Stimulated activated CD8-positive, alpha-beta memory T cell treated with anti-CD3 and anti-CD28 coated beads, Interleukin-4, amount 100 ng/mL, for 4 hours (primary cell): ENCODE measurements at places on chromosomes 3 and 15.

GRCh38 chr15:78951841-78952238 is 7.0 kb upstream of the CTSH start:
- no peak for DNase-seq

DNA sequence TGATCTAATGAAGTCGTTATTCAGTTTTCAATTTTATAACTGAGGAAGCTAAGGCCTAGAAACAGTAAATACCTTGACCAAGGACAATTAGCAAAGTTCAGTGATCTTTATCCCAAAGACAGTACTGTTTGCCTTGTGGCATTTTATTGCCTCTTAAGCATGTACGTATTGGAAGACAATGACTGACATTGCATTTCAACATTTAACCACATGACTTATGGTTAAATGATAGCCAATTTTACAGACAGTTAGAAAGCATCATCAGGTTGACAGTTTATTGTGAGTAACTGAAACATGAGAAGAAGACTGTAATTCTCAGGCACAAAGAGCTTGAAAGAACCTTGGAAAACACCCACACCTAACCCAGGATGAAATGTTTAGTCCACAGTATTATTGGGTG is 390.8 kb upstream of the ZNF385D start:
- DNase-seq: no peak

DNA sequence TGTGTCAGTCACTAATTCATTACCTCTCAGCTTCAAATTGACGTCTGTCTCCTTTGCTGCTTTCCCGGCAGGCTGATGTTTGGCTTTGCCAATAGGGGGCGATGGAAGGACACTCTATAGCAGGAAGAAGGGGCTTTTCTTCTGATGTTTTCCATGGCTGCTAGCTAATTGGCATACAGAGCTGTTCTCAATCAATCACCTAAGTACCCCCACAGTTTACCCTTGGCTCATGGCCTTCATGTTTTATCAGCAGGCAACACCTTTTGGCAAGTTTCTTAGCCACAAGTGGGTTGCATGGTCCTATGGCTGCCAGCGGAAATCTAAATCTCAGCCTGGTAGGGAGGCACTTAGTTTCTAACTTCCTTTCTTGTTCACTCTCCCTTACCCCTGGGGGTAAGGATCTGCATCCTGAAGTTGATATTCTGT is 45.0 kb downstream of the ESYT3 start:
- DNase-seq: no peak

- DNase-seq: no peak
Observed at GRCh38 chr3:33937628-33938027, 139.2 kb downstream of the PDCD6IP start.

DNA sequence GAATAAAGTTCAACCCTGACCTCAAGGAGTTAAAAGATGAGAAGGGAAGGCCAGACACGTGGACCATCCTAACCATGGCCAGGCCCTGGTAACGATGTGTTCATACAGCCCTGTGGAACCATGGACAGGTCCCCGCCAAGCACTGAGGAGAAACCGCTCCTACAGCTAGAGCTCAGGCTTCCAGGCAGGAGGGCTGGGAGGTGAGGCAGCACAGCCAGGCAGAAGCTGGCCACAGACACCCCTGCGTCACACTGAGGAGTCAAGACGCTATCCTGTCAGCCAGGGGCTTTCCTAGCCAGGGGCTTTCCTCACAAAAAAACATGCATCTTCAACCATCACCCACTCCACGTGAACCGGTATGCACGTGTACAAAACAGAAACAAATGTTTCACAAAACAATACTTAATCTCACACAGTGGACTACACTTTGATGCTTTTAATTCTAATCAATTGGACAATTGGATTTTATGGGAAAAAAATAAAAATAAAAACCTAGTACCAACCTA is 73.2 kb downstream of the TBC1D2B start:
- no peak for DNase-seq

- no peak for DNase-seq
Observed at GRCh38 chr3:56861511-56861910, 59.8 kb upstream of the ARHGEF3 start.

DNA sequence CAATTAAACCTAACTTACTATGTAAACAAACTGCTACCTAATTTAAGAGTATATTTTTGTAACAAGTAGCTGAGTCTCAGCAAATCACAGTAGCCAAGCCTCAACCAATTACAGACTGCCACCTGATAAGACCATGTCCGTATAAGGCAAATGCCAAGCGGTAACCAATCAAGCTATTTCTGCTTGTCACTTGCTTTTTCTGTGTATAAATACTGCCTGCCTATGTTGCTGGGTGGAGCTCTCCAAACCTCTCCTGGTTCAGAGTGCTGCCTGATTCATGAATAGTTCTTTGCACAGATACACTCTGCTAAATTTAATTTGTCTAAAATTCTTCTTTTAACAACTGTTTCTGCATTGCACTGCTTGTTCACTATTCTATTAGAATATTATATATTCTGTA is 42.6 kb downstream of the ZNF148 start:
- no peak for DNase-seq

DNA sequence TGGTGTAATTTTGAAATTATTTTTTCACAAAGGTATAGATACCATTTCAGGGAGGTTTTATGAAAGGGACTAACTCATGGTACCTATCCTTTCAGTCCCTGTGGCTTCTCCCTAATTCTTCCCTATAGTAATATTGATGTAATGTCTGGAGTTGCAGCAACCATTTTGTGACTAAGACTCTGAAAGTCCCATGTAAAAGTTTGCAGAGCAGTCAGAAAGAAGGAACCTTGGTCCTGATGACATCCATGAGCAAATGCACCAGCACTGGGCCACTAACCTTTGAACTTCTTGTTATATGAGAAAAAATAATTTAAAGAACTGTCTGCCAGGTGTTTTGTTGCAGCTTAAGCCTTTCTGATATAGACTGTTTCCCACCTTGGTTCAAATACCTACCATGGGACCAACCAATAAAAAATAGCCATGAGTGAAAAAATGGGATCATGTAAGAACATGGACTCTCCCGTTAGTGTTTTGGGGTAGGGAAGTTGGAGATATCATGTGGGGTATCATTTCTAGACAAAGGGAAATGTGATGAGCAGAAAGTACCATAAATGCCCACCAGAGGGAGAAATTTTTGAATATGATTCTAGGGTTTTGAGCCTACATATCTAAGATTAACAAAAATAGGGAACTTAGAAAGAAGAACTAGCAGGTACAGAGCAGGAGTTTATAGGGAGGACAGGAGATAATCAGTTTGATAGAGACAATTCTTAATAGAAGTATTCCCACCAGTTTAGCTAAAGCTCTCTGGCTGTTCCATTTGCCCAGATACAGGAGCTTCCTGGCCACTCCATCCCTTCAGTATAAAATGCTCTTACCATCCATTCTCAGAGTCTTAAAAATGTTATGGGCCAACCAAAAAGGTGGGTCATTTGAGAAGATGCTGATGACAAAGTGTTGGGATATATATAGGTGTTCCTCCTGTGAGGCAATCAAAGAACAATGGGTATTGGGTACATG is 3.4 kb upstream of the CPOX start:
- DNase-seq: no peak

- DNase-seq: no peak
Observed at GRCh38 chr15:62469874-62470688, 305.0 kb upstream of the C2CD4B start.

GRCh38 chr3:197490098-197491058 is 65.4 kb downstream of the BDH1 start:
- no peak for DNase-seq

DNA sequence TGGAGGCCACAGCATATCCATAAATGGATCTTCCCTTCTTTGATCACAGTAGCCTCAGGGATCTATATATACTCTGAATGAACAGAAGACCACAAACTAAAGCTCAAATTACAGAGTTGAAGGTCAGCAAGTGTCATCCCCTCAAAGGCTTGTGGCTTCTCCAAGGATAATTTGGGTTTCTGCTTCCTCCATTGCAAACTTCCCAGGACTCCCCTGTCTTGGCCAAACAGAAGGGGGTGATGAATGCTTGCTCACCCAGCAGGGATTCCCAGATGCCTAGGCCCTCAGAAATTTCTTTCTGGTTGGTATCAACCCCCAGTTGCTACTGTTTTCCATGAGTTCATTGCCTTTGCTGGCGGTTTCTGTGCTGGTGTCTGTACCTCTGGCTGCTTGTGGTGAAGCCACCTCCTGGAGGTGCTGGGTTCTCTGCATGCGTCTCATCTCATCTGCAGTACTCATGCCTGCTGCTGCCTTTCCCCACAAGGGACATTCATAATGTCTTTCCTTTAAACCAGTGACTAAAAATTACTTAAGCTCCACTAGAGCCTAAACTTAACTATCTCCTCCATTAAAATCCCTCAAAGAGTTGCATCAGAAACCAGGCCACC is 17.7 kb downstream of the ENTPD3 start:
- DNase-seq: no peak

DNA sequence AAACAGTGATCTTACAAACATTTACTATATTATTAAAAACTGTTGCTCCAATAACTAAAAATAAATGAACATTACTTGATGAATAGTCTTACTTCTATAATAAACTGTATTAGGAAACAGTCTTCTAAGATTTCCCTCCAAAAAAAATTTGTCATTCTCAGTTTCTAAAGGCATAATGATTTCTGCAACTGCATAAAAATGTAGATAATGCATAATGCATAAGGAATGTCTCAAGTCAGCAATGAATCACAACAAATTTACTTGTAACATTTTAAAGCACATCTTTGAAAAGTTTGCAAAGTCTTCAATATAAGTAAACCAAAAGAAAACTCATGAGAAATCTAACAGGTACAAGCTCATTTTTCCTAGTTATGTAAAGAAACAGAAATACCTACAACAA is 113.5 kb downstream of the VPS13C start:
- DNase-seq: no peak

- DNase-seq: no peak
Observed at GRCh38 chr3:127827808-127828207, 5.5 kb upstream of the MGLL start.

GRCh38 chr3:134085034-134085775 is 55.5 kb upstream of the SLCO2A1 start:
- DNase-seq: no peak

DNA sequence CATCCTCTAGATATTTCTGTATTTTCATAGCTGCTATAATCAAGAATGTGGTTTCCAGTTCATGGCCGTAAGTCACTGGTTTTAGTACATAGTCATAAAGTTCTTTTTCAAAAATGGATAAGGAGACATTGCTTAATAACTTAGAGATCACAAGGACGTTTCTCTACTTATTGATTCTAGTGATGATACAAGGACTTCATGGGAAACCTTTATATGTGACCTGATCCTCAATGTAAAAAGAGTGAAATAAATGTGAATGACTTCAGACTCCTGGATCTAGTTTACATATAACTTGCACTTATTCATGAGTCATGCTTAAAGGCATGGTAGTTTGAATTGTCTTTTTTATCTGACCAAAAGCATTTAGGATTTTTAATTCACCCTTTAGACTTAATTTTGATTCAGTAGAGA is 35.2 kb downstream of the TSC22D2 start:
- DNase-seq: no peak

GRCh38 chr3:38648659-38649499 is 608 bp downstream of the SCN5A start:
- no peak for DNase-seq

GRCh38 chr3:10950476-10951294 is 41.9 kb upstream of the SLC6A1 start:
- DNase-seq: no peak

GRCh38 chr15:65980824-65981456 is 111.6 kb downstream of the RAB11A start:
- DNase-seq: no peak
